ENCODE measurements at places on chromosomes 2 and 18.
A peak's percentile ranks its signal among the peaks of the same experiment; 100 is the strongest.

GRCh38 chr2:79200762-79201161 is 41.2 kb upstream of the REG3A start:
- no peak for DNase-seq

DNA sequence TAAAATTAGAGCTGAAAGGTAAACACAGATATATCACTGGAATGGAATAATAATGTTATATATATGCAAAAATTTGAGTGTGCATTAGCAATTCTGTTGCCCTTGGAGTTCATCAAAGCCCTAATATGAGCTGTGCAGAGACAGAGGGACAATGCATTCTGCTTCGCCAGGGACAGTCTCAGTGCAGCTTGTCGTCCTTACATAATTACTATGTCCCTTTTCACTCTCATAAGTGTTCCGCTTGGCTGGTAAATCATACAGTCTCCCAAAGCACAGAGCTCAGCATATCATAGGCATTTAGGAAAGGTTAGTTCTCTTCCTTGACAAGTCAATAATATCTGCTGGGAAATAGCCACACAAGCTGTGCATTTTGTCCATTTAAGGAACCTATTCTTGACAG is 30.7 kb downstream of the MAPK4 start:
- DNase-seq, result no peak

- DNase-seq, result peak; percentile 69
Observed at GRCh38 chr2:164841719-164842623, at the start of gene COBLL1. Gene COBLL1, minus strand, starts transcription at chr2:164841823. Its CDS starts 627 bp downstream, at chr2:164841196.

GRCh38 chr18:48525671-48526070 is 13.2 kb upstream of the CTIF start:
- no peak for DNase-seq

DNA sequence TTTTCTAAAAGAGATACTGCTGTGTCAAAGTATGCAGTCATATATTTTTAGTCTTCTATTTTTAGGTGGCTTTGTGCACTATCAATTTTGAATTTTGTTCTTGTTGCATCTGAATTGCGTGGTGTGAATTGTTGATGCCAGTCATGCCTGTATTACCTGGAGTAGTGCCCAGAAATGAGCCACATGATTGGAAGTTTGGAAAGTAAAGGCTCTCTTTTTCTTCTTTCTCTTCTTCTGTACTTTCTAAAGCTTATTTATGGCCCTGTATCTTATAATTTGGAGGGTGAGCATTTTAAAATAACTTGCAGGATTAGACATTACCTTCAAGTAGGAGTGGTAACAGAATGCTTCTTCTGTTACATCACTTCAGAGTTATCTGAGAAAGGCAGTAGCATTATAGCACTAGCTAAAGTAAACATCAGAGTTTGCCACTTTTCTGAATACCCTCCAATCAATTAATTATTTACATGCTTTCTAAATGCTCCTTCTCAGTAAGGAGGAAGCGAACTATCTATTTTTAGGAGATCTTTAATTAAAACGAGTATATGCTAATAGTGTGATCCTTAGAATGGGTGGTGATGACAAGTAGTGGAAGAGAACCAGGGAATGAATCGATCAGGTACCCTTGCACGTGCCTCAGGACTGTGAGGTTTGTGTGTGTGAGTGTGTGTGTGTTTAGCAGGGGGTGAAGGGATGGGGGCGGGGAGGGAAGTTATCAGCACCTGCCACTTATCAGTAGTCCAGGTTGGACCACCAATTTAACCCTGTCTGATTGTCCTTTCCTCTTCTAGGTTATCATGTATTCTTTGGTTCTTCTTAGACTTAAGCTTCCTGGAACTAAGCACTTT is 112.5 kb downstream of the MAP3K20 start:
- DNase-seq, result peak; percentile 69

DNA sequence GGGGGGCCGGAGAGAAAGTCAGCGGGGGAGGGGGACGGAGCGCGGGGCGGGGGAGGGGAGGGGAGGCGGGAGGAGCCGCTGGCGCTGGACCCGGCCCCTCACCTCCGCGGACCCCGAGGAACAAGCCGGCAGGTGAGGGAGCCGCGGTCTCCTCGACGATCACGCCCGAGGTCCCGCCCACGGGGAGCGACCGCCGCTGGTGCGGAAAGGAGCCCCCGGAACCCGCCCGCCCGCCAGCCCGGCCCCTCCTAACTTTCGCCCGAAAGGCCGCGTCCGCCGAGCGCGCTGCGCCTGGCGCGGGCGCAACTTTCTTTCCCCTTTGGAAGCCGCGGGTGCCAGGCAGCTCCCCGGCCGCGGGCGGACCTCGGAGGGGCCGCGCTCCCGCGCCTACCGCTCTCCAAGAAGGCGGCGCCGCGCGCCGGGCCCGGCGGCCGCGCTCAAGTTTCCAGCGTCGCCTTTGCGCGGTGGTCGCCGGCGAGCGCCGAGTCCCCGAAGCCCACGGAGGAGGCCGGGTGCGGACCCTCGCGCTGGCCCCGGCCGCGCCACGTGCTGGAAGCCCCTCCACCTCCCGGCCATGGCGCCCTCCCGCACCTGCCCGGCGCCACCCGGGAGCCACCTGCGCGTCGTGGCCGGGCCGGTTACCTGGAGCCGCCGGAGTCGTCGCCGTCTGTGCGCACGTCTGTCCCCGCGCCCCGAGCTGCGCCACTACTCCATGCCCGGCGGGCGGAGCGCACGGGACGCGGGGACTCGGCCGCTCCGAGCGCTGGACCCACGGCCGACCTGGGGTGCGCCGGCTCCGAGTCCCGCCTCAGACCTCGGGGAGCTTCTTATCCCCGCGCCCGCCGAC is at the start of gene ALKAL2:
Gene ALKAL2 (minus strand): TSS at position 181 of the 847 bp plus-strand sequence. CDS start 256 bp downstream, outside the sequence.
- DNase-seq, result peak; percentile 27

DNA sequence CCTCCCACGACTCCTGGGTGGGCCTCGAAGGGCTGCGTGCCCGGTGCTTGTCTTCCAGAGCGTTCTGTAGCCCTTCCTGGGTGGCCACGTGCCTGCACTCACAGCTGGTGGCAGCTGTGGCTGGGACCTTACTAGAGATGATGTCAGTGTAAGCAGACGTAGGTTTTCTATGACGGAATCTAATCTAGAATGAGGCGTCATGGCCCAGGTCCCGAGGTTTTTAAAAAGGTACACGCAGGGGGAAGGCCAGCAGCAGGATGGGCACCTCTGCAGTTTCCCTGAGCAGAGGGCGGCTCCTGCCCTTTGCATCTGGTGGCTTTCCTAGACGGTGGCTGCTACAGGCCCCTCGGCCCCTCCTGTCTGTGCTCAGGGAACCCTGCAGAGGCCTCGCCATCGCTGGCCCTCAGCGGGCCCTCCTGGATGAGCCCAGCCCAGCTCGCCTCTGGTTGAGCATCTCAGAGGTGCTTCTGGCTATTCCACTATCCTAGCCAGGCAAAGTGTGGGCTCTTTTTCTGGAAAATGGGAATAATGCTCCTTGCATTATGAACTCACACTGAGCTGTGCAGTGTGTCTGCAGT is 49.6 kb upstream of the PXDN start:
- no peak for DNase-seq

DNA sequence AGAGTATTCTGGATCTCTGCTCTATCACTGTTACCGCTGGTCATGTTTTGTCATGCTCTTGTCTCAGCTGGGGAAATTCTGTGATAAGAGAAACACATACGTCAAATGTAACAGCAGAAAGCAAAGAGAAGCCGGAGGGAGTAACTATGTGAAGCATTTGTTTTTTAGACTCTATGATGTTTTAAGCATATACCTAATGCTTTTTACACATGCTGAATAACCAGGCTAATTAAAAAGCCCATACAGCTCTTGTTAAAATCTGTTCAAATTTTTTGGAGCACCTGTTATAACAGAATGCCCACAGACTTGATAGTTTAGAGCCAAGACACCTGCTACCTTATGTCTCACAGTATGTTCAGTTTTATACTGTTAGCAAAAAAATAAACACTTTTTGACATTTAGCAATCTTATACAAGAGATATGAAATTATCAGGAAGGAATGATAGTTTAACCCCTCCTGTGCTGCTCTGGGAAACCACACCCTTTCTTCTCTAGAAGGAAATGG is 92.3 kb upstream of the TANK start:
- no peak for DNase-seq

- no peak for DNase-seq
Observed at GRCh38 chr2:16242906-16243305, 302.6 kb downstream of the MYCN start.

DNA sequence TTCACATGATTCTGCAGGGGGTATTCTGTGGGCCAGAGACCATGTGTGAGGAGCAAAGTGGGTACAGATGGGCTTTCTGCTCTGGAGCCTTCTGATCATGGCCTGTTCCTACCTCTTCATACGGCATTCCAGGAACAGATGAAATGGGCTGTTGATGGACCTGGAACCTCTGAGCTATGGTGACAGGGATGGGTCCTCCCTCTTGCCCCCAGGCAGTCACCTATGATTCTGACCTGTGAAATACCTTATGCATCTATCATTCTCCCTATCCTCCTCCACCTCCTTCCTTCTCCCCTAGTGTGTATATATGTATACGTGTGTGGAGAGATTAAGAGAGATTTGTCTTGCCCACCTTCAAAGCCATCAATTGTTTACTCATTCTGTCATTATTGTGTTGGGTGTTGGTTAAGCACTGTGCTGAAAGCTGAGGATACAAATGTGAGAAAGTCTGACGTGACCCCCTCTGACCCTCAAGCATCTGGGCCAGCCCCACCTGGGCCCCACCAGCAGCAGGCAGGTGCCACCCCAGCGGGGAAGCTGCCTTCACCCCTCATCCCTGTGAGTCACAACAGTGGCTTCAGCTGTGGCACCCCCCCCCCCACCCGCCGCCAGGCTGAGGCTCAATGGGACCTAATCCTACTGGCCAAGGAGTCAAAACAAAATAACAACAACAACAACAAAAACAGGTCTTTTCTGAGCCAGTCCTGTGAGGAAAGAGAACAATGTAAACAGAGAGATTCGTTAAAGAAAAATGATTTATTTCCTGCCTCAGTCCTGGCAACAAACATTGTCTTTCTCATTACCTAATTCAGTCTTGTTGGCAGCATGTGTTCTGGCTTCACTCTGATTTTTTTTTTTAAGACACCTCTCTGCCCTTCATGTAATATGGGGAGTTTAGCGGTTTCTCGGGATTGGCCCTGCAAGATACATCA is 103.8 kb upstream of the CDC42EP3 start:
- no peak for DNase-seq

GRCh38 chr2:30792521-30792920 is 14.7 kb downstream of the CAPN13 start:
- no peak for DNase-seq

DNA sequence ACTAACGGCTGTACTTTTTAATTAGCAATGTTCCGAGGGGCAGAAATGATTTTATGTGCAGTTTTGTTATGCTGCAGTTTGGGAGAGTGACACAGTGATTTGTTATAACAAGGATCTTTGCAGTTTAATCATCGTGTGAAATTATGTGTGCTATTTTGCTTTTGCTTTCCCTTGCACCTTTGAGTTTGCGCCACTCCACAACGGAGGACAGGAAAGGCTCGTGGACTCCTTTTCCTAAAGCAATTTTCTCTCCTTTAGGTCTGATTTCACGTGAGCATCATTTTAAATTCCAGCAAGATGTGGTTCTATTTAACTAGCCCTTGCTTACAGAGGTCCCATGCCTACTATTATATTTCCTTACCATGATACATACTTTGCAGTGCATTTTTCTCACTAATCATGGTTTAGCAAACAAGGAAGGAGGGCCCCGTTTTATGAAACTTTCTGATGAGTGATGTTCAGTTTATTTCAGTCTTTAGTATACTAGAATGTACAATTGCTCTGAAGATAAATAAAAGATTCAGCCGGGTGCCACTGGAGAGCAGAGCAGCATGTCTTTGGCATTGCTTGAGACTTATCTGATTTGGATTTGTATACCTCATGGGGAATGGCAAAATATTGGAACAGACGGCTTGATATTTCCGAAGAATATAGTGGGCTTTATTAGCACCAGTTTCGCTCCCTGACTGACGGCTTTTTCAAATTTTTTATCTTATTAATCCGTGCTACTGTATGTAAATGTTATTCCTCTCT is 528.2 kb upstream of the FANCL start:
- no peak for DNase-seq

GRCh38 chr2:128344101-128344500 is 25.4 kb upstream of the HS6ST1 start:
- no peak for DNase-seq

DNA sequence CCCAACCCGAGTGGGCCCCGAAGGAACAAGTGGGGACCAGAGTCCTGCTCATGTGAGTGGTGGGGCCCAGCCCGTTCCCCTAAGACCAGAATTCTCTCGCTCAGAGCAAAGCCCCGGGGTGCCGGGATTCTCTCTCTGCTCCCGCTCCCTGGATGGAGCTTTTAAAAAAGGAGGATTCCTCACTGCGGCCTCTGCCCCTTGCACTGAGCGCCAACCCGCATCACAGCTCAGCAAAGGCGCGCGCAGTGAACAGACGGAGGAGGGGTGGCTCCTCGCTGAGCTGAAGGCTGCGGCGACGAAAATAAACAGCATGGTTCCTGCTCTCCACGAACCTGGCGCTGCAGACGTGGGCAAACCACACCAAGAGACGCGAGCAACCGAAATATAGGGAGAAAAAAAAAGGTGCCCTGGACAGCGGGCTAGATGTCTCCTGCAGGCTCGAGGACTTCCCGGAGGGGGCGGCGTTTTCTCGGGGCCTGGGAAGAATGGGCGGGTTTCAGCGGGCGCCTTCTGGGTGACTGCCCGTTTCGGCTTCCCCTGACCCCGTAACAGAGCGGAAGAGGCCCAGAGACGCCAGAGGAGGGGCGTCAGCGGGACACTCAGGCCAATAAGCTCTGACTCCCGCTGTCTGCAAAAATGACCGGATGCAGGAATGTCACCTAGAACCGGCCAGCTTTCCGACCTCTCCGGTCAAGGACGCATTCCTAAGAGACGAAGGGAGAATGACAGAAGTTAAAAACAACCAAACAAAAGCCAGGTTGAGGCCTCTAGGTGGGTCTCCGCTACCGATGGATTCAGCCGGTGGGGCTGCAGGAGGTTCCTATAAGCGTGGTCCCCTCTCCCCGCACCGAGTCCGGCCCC is 819 bp upstream of the KLF11 start:
- peak; percentile 61 for DNase-seq

- DNase-seq, result no peak
Observed at GRCh38 chr18:47985866-47986265, 55.4 kb upstream of the SMAD2 start.

- DNase-seq, result no peak
Observed at GRCh38 chr2:49043405-49043982, 110.8 kb downstream of the FSHR start.

GRCh38 chr2:175576270-175576669 is 394.8 kb upstream of the ATP5MC3 start:
- no peak for DNase-seq

DNA sequence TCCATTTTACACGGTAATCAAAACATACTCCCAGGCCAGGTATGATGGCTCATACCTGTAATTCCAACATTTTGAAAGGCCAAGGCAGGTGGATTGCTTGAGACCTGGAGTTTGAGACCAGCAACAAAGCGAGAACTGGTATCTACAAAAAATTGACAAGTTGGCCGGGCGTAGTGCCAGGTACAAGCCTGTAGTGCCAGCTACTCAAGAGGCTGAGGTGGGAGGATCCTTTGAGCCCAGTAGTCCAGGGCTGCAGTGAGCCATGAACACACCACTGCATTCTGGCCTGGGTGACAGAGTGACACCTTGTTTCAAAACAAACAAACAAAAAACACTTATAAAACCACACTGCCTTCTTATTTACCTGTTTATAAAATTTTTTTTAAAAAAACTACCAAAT is 80.8 kb downstream of the GAREM1 start:
- DNase-seq, result no peak

- no peak for DNase-seq
Observed at GRCh38 chr2:40299173-40299572, 152.7 kb downstream of the SLC8A1 start.

GRCh38 chr2:160328811-160329527 is 128.9 kb upstream of the ITGB6 start:
- no peak for DNase-seq

All from iris pigment epithelial cell (primary cell).